Stimulated activated CD4-positive, alpha-beta T cell treated with anti-CD3 and anti-CD28 coated beads, Interleukin-12 subunit alpha, Interleukin-12 subunit beta, amount 100 ng/mL, for 24 hours (primary cell): ENCODE measurements at places on chromosomes 7 and 10.

DNA sequence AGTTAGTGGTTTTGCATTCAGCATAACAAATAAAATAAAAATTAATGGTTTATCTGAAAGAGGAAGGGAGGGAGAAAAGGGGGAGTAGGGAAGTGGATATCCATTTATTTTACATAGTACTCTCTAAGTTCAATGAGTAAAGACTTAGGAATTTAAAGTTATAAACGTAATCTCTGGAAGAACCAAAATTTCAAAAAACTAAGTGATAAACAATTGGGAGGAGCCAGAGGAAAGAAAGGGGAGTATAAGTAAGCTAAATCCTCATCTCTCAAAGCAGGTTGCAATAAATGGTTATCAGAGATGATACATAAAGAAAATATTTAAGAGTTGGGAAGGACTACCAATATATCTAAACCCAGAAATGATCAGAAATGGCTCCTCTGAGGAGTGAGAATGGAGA, 46.4 kb downstream of the ANK3 start:
- no peak for DNase-seq

DNA sequence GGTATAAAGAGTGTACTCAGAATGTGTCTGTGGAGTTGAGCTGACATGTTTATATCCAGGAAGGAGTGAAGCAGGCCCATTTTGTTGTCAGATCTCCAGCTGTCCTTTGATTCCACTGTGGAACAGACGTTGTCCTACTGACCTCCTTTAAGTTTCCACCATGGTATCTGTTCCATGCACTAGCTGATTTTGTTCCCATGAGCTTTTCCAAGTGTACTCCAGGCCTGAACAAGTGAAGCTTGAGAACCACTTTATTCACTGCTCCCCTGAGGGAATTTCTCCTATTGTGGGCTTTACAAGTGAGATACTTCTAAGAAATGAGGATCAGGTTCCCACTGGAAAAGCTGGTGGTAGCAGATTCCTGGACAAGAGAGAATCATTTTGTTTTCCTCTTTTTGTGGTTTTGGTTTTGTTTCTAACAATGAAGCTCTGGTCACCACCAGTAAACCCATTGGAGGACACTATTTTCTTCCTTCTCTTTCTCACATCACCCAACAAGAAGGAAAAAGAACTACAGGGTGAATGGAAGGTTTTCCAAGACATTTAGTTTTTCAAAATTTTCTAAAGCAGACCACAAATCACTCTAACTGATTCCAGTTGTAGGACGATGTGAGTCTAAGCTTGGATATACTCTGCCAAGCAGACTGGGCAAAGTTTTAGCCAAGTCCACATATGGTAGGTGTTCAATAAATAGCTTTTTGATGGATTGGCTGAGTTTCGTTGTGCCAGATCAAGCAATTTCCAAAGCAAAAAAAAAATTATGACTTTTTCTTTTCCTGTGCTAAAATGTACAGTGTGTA, 144.2 kb downstream of the JCAD start:
- DNase-seq, result no peak

DNA sequence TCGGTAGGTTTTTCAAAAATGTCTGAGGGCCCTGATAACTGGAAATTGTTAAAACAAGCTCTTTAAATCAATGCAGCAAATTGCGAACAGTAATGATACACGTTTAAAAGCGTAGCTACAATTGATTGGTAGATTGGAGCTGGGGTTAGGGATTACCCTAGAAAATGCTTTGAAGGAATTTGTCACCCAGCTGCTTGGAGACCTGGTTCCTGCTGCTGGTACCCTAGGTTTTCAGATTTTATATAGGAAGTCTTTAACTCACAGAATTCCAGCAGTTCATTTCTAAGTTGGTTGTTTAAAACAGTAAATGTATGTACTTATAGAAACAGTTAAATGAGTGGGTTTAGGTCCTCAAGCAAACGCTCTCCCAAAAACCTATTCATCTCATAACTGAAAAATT, 1.5 kb downstream of the HECTD2 start:
- no peak for DNase-seq

GRCh38 chr7:3301831-3302618, 973 bp downstream of the SDK1 start:
- DNase-seq, result no peak

- DNase-seq, result no peak
Measured at GRCh38 chr10:114305521-114305925, 66.5 kb downstream of the VWA2 start.

DNA sequence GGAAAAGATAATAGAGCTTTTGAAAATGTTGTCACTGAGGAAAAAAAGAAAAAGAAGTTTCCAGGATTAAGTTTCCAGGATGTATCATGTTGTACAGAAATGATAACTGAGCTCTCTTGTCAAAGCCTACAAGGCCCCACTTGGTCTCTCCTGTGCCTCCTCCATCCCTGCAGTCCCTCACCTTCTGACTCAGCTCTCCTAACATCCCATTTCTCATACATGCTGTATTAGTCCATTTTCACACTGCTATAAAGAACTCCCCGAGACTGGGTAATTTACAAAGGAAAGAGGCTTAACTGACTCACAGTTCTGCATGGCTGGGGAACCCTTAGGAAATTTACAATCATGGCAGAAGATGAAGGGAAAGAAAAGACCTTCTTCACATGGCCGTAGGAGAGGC, 3.8 kb upstream of the DGKI start:
- no peak for DNase-seq

DNA sequence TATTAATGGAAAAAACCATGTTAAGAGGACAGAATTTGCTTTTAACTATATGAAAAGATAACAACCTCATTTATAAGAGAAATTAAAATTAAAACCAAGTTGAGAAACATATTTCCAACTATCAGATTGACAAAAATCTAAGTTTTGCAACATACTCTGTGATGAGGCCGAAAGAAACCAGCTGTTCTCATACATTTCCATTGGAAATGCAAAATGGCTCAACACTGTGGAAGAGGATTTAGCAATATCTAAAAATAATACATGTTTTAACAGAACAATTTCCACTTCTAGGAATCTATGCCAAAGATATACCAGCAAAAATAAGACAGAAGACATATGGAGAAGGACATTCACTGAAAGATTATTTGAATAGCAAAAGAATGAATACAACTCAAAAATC, 268.8 kb downstream of the DYNC1I1 start:
- DNase-seq, result no peak

GRCh38 chr7:121219026-121219425, 109.8 kb upstream of the WNT16 start:
- DNase-seq, result no peak

- no peak for DNase-seq
Measured at GRCh38 chr7:12731775-12732174, 44.3 kb downstream of the ARL4A start.

DNA sequence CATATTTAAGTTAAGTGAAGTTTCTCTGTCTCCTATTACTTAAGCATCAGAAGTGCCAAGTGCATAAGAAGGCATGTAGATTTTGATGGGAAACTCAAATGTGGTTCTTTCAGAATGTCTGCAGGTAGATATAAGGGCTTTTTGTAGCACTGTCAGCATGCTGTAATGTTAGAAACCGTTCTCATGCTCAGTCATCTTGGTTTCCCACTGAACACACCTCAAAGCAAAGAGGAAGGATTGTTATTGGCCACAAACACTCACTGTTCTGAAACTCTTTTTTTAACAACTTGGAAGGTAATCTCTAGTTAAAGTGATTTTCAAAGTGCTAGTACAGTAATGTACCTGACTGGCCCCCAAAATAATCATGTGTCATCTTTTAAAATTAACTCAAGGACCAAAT, 126.0 kb downstream of the AASS start:
- no peak for DNase-seq

GRCh38 chr10:113381981-113382509, 170.8 kb upstream of the HABP2 start:
- no peak for DNase-seq

GRCh38 chr7:24851786-24852185, 94.5 kb upstream of the GSDME start:
- DNase-seq, result no peak

DNA sequence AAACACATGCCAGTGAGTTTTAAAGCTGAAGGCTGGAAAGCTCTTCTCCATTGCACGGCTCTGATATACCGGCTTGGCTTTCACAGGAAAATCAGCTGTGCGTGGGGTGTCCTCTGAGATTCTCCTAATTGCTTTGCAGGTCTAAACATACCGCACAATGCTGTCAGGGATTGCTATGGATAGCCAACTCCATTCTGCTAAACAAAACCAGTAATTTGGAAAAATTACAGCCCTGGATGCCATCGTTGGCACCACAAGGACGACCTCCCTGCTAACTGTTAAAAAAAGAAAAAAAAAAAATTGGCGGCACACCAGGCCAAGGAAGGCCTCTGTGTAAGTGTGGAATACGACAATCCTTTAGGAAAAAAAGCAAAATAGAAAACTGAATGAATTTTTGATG, 118.6 kb upstream of the ADARB2 start:
- no peak for DNase-seq

DNA sequence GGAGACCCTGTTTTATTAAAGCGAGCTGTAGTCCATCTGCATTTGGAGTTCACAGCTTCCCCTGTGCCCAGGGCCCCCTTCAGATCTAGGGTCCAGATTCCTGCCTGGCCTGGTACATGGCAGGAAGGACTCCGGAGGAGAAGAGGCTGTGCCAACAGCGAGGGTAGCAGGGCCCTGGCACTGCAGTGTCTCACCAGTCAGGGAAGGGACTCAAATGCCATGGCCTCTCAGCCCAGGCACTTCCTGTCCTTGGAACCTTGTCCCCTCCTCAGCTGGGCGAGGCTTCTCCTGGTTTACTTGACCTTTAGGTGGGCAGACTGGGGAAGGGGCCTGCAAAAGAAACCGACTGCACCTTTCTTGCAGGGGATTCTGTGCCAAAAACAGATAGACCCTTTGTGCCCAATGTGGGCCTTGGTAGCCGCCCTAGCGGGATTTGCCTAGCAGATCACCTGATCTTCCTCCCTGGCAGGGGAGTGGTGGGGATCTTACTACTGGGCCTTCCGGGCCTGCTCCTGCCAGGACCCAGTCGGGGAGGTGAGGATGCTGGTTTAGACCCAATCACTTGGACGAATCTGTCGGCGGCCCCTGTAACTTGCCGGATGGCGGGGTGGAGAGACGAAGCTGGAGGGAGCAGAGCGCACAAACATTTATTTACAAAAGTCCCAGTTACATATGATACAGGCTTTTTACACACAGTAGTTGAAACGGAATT, 161.9 kb downstream of the RNF216 start:
- no peak for DNase-seq

GRCh38 chr10:123972481-123973401, 81.1 kb upstream of the CPXM2 start:
- DNase-seq, result no peak

DNA sequence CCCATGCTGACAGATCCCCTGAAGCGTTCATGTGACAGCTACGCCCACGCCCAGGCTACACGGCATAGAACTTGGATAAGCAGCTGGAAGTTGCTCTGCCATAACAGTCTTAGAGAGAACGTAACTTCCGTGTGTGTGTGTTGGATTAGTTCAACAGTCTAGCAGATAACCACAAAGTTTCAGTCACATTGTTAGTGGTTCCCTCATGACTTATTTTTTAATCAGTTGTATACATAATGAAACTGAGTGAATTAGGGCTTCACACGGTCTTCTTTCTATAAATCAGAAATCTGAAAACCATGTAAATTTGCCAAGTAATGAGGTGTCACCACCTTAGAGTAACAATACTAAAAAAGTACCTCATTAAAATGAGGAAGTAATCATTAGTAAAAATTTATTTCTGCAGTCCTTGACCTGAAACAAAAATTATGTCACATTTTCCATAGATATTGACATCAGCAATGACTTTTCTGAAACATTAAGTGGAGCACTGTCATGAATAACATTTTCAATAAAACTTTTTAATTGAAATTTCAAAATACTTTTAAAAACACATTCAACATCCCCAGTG, 21.7 kb upstream of the MACC1 start:
- DNase-seq, result no peak

DNA sequence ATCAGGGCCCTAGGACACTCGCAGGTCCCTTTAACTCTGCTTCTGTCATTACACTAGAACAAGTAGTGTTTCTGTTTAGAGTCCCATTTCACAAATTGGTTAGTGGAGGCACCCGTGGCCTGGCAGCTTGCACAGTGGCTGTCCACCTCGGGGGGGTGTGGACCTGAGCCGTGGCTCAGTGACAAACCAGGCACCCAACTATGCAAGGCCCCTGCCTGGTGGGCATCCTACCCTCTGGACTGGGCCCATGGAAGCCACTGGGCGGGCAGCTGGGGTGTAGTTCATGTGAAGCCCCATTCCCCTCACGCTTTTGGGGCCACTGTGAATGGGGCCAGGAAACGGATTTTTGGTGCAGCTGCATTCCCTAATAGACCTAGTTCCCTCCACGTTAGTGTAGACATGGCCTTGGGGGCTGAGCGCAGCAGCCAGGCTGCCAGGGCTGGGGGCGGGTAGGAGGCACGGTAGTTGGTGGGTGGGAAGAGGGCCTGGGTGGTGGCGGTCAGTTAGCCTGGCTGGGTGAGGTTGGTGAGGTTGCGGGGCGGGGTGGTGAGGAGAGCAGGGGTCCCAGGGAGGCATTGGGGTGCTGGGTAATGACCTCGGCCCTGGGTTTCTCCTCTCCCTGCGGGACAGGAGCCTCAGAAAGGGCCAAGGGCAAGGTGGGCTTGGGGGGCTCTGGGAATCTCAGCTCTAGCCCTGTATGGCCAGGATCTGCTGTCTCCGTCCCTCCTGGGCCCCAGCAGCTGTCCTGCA, 18.7 kb downstream of the ZNF316 start:
- no peak for DNase-seq

DNA sequence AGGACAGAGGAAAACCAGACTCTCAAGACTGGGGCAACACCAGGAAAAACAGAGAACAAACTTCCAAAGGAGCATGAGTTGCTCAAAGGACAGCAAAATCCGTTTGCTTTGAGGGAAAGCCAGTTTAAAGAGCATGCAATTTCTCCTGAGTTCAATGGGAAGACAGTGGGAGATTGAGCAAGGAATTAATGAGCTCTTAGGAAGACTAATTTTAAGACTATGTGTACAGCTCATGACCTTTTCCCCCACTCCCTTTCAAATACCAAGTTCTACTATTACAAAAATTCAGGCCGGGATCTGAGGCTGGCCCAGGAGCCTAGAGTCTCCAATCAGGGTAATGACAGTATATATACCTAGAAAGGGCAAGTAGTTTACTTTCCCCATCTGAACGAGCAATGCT, 79.2 kb downstream of the EPDR1 start:
- DNase-seq, result no peak

GRCh38 chr10:132498562-132499366, 38.8 kb upstream of the INPP5A start:
- DNase-seq, result no peak

DNA sequence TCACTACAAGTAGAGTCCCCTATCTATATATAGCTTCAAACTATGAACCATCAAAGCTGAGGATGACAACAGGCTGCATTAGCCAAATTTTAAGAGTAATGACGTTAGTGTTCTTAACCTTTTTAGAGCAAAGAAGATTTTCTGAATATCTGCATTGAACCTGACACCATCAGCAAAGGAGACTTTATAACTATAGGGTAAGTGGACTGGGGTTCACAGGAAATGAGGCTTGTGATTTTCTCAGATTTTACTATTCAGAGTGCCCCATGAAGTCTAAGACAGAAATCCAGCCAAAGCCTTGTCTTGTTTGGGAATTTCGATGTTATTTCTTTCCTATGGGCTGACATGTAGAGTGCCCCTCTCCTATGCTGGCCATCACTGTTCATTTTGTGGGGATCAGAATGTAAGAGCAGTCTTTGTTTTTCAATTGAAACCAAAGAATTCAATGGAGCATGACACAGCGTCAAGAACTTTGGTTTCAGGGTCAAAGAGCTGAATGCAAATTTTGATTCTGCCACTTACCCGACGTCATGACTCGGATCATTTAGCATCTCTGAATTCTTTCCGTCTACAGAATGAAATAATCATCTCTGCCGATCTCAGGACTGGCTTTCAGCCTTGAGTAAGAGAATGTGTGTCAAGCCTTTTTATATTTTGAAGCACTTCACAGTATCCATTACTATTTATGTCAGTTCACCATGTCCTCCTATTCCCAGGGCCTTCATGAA, 52.7 kb downstream of the DENND11 start:
- DNase-seq, result no peak
